ENCODE measurements at places on chromosomes 5 and 9.

DNA sequence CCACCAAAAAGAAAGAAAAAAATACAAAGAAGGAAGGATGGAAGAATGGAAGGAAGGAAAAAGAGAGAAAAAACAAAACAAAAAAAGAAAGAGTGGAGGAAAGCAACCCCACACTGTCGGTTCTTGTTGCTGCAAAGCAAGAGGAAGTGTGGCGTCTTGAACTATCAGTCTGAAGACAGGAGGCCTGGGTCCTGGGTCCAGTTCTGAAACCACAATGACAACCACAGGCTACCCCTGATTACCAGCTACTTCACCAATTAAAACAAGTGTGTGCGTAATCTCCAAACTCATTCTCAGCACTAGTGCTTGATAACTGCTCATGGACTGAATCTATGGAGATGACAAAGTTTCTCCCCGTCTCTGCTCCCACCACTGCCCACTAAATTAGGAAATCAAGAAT lies 93.7 kb downstream of the RASEF start:
- no peak for DNase-seq

- no peak for DNase-seq
Observed at GRCh38 chr5:62011089-62011664, 294.8 kb upstream of the KIF2A start.

- no peak for DNase-seq
Observed at GRCh38 chr5:14251733-14252132, 108.6 kb downstream of the TRIO start.

DNA sequence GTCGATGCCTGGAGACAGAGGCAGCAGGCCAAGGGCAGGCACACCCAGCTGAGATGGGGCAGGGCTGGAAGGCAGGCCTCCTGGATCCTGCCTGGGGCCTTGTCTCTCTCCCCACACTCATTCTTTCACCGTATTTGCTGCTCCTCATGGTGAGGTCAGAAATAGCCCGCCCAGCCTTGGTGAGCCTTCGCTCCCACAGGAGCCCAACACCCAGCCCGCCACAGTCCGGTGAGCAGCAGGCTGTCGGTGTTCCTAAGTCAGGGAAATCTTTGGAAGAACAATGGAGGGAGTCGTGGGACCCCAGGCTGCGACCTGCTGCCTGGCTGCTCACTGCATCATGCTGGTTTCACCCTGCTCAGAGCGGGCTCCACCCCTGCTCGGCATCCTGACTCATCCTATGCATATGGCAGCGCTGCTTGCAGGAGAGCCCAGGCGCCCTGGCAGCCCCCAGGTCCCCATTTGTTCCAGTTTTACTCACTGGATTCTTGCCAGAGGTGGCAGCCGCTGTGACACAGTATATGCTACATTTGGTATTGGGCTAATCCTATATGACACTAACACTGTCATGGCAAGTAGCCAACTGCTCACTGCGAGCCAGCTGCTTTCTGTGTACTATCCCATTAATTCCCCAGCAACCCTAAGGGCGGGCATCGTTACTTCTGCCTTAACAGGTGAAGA lies 53.2 kb upstream of the NCS1 start:
- DNase-seq: no peak

DNA sequence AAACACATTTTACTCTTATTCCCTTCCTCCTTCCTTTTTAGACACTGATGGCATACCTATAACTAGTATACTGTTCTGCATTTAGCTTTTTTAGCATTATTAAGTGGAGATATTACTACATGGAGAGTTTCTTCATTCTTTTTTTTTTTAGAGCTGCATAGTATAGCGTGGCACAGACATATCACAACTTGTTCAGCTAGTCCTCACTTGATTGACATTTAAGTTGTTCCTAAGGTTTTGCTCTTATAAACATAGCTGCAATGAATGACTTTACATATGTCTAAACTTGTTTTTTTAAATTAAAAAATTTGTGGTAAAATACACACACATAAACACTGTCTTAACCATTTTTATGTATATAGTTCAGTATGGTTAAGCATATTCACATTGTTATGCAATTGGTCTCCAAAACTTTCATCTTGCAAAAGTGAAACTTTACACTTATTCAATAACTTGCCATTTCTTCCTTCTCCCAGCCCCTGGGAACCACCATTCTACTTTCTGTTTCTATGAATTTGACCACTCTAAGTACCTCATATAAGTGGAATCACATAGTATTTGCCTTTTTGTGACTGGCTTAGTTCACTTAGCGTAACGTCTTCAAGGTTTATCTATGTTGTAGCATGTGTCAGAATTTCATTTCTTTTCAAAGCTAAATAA lies 48.7 kb downstream of the ANKDD1B start:
- DNase-seq: no peak

- no peak for DNase-seq
Observed at GRCh38 chr5:57094753-57095683, 78.8 kb upstream of the GPBP1 start.

- no peak for DNase-seq
Observed at GRCh38 chr9:72728031-72728770, 206.8 kb downstream of the TMC1 start.
